ENCODE measurements at places on chromosomes 3 and 15.

GRCh38 chr15:63447017-63447676, 57.2 kb upstream of the USP3 start:
- no peak for DNase-seq

GRCh38 chr15:23387621-23388190, 33.2 kb downstream of the GOLGA8S start:
- no peak for DNase-seq

DNA sequence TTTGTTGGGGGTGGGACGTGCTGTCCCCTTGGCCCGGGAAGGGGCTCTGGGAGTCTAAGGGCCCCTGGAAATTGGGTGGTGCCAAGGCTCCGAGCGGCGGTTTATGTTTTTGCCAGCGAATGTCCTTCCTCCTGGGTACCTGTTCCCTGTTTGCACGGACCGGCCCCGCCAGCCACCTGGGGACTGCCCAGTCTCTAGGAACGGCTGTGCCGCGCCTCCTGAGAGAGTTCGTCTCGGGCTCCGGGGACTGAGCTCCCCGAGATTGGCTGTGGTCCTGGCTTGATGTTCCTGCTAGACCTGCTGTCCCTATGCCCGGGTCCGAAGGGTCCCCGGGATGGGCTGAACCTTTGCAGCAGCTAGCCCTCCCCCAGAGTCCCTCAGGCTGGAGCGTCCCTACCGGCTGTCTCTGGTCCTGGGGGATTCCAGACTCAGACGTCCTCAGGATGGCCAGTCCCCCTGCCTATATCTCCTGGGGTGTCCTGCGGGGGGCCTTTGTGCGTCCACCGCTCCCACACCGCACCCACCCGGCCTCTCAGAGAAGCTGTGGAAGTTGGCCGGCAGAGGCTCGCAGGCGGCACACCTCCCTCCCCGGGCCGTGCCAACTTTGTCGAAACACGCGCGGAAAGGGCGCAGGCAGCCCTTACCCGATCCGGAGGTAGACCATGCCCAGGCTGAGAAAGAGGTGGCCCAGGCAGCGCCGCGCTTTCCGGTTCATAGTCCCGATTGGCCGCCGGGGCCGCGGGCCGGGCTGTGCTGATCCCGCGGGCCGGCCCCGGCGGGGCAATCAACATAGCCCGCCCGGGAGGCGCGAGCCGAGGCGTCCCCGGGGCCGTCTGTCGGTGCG, 547 bp downstream of the WNT7A start:
- no peak for DNase-seq

DNA sequence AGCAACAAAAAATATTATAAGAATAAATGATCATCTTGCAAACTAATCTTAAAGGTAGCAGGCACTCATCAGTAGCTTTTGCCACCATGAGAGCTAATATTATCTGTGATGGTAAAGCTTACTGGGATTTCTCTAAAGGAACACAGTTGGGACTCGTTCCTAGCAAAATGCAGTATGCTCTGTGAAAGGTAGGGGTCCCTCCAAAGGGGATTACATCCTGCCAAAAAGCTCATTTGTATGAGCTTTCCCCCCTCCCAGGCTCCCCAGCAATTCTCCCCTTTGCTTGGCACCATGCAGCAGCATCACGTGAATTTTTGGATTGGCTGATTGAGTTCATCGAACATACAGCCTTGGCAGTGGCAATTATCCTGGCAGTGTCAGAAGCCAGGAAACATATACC, 361.0 kb upstream of the PLSCR5 start:
- no peak for DNase-seq

GRCh38 chr3:60355825-60356224, 895.4 kb downstream of the FHIT start:
- no peak for DNase-seq

GRCh38 chr3:25021816-25022215, 406.2 kb upstream of the RARB start:
- no peak for DNase-seq

Measured in germinal center (tissue), 1 donor.